ENCODE measurements at places on chromosomes 1 and 21. TPM values are rescaled to one million over a fixed set of nuclear protein-coding genes. Genes with fewer than 3 reads are reported as not detected.

The SPRR3 gene
- total RNA-seq, result 79.0 TPM

The HORMAD1 gene
- 0.21 TPM for total RNA-seq

The LRRC8B gene
- 14.4 TPM for total RNA-seq

The TRIM67 gene
- total RNA-seq, result not detected

The MPZL1 gene
- total RNA-seq, result 99.4 TPM

The KRTAP21-2 gene
- total RNA-seq, result not detected

The INTS3 gene
- 77.5 TPM for total RNA-seq

The TCHH gene
- total RNA-seq, result not detected

The PLA2G2C gene
- total RNA-seq, result not detected

The FAM72D gene
- 0.49 TPM for total RNA-seq

The RGS13 gene
- 0.62 TPM for total RNA-seq

The VANGL2 gene
- 12.7 TPM for total RNA-seq

The CRP gene
- total RNA-seq, result 1.1 TPM

The PLEKHN1 gene
- 28.5 TPM for total RNA-seq

The IL20 gene
- not detected for total RNA-seq

Measured in ureter (tissue), 1 donor.